Activated CD8-positive, alpha-beta memory T cell treated with anti-CD3 and anti-CD28 coated beads, Interleukin-2, amount 50 U/mL, for 4 hours (primary cell): ENCODE measurements at places on chromosomes 3 and 15.

GRCh38 chr15:77778802-77779201 lies 146.1 kb upstream of the LINGO1 start:
- no peak for DNase-seq

- DNase-seq: no peak
Observed at GRCh38 chr3:134620476-134621115, 30.2 kb downstream of the KY start.

- no peak for DNase-seq
Observed at GRCh38 chr3:60573494-60573893, 677.8 kb downstream of the FHIT start.

- no peak for DNase-seq
Observed at GRCh38 chr3:46483825-46484224, 14.0 kb upstream of the RTP3 start.

GRCh38 chr15:89381331-89381730 lies 46.7 kb upstream of the POLG start:
- DNase-seq: no peak

- peak; percentile 56 for DNase-seq
Observed at GRCh38 chr15:90648137-90649070, 68.7 kb upstream of the BLM start.

DNA sequence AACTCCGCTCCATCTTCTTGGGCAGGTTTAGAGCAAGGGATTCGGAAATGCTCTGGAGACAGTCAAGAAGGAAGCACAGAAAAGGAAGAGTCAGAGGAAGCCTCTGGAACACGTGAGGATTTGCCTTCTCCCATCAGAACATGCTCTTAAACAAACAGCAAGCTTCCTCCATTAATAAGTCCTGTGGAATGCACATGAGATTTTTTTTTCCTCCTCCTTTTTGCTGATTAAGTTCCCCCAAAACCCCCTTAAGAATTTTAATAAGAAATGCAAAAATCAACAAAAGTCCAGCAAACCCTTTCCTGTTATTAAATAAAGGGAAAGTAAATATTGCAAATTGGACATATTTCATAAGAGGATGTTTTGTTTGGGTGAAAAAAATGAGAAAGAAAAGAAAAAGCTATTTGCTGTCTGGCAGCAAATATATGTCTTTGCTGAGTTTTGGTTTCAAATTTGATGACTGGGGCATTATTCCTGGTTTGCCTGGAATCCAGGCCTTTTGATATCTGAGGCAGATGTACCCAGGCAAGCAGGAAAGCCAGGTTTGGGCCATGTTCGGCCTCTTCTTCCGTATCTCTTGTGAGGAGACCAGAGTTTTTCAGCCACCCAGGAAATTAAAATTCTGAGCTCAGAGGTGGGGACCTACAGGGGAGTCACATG lies 7.9 kb upstream of the TSEN2 start:
- DNase-seq: no peak

DNA sequence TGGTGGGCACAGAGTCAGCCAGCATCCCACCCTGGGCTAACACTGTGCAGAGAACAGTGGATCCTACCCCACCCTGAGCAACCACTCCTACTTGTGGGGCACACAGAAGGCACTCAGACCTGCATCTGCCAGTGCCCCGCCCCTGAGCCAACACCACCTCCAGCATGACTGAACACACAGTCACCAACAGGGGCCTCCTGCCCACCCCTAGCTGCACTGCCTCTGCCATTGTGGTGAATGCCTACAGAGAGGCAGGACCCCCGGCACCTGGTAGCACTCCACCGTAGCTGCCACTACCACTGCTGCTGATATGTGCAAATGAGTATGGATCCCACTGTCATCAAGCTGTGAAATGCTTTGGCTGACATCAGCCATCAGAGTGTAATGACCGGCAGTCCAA lies 123.1 kb downstream of the ADAMTSL3 start:
- DNase-seq: no peak
